ENCODE measurements at places on chromosomes 1 and 21. TPM values are rescaled to one million over a fixed set of nuclear protein-coding genes. Genes with fewer than 3 reads are reported as not detected.

Gene ITLN2
- not detected for total RNA-seq

Gene DIO1
- total RNA-seq, result not detected

Gene SLC6A9
- total RNA-seq, result 1.6 TPM

Gene STUM
- 1.3 TPM for total RNA-seq

Gene PADI1
- not detected for total RNA-seq

Gene CD2
- 1.7 TPM for total RNA-seq

Gene ACOT11
- total RNA-seq, result 48.9 TPM

Gene ASCL5
- total RNA-seq, result not detected

Gene OR2T5
- total RNA-seq, result not detected

Gene SUSD4
- 8.2 TPM for total RNA-seq

Gene DNASE2B
- not detected for total RNA-seq

Gene LY9
- not detected for total RNA-seq

Gene SH2D2A
- 1.0 TPM for total RNA-seq

Gene RNPEP
- 11.6 TPM for total RNA-seq

Gene TTC34
- 0.59 TPM for total RNA-seq

Gene MMP23B
- total RNA-seq, result 47.9 TPM

Gene FCAMR
- total RNA-seq, result not detected

Gene AMIGO1
- total RNA-seq, result 18.4 TPM

Gene S100A8
- total RNA-seq, result 40.7 TPM

Gene LRRC71
- 0.17 TPM for total RNA-seq

Gene SCNM1
- 19.1 TPM for total RNA-seq

Gene LCE3D
- total RNA-seq, result not detected

Gene CR1
- 2.2 TPM for total RNA-seq

Gene SPOCD1
- not detected for total RNA-seq

Gene TTC22
- total RNA-seq, result 0.17 TPM

Gene PLD5
- total RNA-seq, result not detected

Gene TRIM17
- total RNA-seq, result 0.50 TPM

Gene TCHHL1
- not detected for total RNA-seq

Gene MRAP
- total RNA-seq, result 0.37 TPM

Gene SYNC
- 12.2 TPM for total RNA-seq

Gene SPRR1B
- total RNA-seq, result not detected

Gene CD1E
- total RNA-seq, result 0.50 TPM

Gene TBX15
- total RNA-seq, result 0.64 TPM

Gene TBX19
- 0.55 TPM for total RNA-seq

Gene ABCG1
- 11.1 TPM for total RNA-seq

Data from left ventricle myocardium superior (tissue), 1 donor.